Fibroblast of lung (primary cell): ENCODE measurements at places on chromosomes 7 and 10.

DNA sequence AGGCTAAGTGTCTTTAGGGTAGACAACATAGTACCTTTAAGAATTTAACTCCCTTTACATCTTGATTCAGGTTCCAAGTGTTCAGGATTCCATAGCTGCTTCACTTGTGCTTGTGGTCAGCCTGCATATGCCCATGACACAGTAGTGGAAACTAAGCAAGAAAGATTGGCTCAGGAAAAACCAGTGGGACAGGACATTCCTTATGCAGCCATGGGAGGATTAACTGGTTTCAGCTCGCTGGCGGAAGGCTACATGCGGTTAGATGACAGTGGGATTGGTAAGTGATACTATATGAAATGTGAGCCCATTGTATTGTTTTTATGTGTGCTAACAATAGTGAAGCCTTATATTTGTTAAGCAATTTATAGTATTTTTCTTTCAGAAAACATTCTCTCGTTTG lies 11.3 kb downstream of the FAM221A start:
- peak; percentile 78 for DNase-seq

- DNase-seq, result no peak
These were observed 427.1 kb upstream of the ZMIZ1 start for GRCh38 chr10:78641693-78642092.

GRCh38 chr10:79342811-79343561 lies 4.3 kb upstream of the PPIF start:
- no peak for DNase-seq

GRCh38 chr7:151319189-151319588 lies 22.4 kb upstream of the NUB1 start:
- DNase-seq, result no peak

- DNase-seq, result no peak
These were observed 432.9 kb downstream of the DNAJB6 start for GRCh38 chr7:157769526-157770215.

DNA sequence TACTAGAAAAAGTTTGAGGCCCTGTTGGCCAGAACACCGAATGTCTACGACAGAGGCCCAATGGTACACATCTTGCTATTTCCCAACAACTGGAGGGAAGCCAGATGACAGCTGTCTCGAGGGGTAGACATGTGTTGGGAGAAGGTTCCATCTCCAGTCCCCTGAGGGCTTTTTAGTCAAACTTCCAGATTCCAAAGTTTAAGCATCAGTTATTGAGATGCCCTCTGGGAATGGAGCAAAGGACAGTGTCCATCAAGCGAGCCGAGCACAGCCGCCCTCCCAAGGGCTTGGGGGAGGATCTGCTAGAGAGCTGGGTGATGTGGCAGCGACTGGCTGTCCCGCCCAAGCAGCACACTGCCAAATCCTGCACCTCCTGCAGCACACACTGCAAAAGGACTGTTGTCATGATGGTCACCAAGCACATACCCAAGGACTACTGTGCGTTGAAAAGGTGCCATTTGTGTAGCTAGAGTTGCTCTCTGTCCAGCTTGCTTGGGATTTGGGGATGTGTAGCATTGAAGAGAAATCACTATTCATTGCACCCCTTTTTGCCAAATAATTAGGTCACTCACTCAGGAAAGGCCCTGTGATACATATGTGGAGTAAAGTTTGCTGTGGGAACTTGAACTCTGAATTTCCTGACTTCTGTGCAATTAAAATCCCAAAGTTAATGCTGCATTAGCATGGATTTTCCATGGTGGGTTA lies 164.6 kb downstream of the TRIL start:
- DNase-seq, result no peak

DNA sequence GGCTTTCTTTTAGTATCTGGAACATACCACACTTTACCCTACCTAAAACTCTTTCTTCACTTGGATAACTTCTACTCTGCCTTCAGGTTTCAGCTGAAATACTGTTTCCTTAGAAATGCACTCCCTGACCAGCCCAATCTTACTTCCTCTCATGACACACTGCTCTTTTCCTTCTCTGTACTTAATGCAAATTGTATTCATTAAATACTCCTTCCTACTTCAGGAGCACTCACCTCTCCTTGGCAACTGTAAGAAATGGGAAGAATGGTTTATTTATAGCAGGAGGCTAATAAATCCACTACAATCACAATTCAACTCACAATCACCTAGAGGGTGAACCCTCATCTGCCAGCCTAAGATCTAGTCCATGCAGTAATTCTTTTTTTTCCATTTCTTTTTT lies 15.2 kb downstream of the ZCWPW1 start:
- no peak for DNase-seq

- DNase-seq, result peak; percentile 4
These were observed 51.3 kb downstream of the ADK start for GRCh38 chr10:74202356-74202755.

- no peak for DNase-seq
These were observed 753.3 kb downstream of the NXPH1 start for GRCh38 chr7:9186730-9187129.

DNA sequence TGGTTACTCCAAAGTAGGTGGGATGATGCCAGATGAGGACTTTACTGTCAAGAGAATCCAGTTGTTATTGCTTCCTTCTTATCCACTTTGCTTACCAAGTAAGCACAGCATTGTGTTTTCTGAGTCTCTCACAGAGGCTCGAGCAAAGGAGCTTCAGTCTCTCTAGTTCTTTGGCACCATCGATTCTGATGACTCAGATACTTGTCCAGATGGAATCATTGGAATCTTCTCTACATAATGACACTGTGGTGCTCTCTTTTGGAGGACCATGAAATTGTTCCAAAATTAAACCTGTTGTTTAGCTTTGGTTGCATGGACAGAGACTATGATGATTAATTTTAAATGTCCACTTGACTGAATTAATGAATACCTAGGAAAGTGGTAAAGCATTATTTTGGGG lies 132.6 kb downstream of the NXPH1 start:
- DNase-seq, result no peak

- DNase-seq, result peak; percentile 69
These were observed 85.9 kb downstream of the USP6NL start for GRCh38 chr10:11525503-11525902.
